SW 1271 (cell line): ENCODE measurements at places on chromosomes 1 and 21.

DNA sequence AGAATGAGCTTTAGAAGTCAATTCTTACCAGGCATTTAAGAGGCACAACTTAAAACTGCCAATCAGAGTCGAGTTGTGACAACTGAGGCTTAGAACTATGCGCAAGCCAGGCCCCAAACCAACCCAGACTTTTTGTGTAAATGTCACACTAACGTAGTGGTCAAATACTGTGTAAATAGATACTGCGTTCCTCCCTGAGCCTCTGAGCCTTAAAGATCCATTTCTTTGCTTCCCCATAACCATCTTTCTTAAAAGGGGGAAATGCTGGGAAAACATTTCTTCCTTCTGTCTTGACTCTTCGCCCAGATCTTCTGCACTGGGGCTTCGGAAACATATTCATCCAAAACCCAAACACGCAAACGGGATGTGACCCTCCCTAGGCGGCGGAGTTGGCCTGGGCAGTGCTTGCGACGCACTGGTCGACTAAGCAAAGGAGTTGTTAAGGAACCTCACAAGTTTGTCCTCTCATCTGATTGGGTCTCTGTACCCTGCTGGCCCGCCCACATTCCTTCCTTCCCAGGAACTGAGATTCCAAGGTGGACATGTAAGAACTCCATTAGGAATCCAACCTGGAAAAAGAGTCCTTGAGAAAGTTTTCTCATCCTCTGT is 2.6 kb downstream of the ADAMTS5 start:
- no peak for DNase-seq

GRCh38 chr1:78526496-78526895 is 35.7 kb downstream of the PTGFR start:
- no peak for DNase-seq

GRCh38 chr1:196361112-196361714 is 247.0 kb downstream of the KCNT2 start:
- DNase-seq: no peak

DNA sequence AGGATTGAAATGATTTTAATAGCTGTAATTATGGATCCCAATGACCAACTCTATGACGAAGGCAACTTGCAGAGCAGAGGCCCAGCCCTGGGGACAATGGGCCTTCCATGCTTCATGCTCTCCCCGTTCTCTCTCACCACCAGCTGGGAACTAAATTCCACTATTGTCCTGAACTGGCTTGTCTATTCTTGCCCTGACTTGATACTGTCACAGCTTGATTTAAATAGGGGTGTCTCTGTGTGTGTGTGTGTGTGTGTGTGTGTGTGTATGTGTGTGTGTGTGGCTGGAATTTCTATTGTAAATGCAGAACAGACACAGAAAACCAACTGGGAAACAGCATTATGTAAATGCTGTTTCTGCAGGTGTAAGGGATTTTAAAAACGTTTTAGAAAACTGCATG is 57.0 kb downstream of the SLC22A15 start:
- no peak for DNase-seq

DNA sequence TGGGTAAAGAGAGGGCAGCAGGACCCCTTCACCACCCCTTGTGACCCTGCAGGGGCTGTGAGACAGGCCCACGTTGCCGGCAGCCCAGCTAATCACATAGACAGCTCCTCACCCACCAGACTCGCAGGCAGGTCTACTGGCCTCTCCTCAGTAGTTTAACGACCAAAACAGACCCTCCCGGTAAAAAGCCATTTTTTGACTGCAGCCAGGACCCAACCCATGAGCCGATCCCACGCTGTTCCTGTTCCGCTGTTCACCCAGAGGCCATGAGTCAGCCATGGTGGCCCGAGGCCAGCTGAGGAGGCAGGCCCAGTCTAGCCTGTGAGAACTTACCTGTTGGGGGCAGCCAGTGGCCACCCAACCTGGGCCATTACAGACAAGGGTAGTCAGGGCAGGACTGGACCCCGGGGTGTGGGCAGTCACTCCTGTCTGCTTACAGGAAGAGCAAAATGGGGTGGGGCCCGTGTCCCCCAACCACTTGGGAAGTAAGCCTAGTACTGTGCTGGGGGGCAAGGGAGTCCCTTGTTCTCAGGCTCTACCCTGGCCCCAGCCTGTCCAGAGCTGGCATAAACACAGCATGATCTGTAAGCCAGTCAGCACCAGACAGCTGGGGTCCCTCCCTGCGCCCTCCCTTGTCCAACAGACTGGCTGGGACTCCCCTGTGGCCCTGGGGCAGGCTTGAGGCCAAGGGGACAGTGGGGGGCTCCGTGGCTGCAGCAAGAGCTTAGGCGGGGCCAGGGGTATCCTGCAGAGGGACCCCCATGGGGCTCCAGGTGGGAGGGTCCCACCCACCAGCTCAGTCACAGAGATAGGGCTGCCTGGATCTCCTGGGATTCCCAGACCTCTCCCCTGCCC is 61.9 kb downstream of the WNT9A start:
- no peak for DNase-seq

DNA sequence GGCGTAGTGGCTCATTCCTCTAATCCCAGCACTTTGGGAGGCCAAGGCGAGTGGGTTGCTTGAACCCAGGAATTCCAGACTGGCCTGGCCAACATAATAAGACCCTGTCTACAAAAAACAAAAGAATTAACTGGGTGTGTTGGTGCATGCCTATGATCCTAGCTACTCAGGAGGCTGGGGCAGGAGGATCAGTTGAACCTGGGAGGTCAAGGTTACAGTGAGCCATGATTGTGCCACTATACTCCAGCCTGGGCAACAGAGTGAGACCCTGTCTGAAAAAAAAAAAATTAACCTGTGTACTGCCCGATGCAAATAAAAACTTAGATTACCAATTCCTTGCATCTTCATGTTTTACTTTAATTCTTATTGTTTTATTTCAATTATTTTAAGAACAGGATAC is 193.2 kb downstream of the PATJ start:
- no peak for DNase-seq

DNA sequence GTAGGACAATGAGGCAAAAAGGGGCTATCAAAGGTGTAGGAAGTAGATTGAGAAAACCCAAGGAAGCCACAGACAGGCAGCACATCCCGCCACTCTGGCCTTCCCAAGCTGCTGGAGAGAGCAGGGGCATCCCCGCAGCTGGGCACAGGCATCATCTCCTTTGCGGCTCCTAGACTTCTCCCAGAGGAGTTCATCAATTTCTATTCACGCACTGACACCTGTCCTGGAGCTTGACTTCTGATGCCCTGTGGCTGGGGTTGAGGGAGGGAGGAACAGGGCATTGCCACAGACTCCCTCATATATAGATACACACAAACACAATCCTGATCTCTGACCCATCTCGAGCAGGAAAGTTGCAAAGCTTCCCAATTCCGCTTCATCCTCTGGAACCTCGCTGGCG is 1.9 kb upstream of the TFAP2E start:
- DNase-seq: no peak

- no peak for DNase-seq
Measured at GRCh38 chr21:43605320-43606215, 53.7 kb downstream of the HSF2BP start.

- no peak for DNase-seq
Measured at GRCh38 chr21:33939226-33939625, 23.6 kb upstream of the ATP5PO start.

GRCh38 chr21:41759926-41760325 is 6.9 kb downstream of the RIPK4 start:
- DNase-seq: no peak

- no peak for DNase-seq
Measured at GRCh38 chr1:76048926-76049325, 25.6 kb upstream of the ST6GALNAC3 start.

- no peak for DNase-seq
Measured at GRCh38 chr1:101081496-101082488, 56.2 kb upstream of the DPH5 start.

DNA sequence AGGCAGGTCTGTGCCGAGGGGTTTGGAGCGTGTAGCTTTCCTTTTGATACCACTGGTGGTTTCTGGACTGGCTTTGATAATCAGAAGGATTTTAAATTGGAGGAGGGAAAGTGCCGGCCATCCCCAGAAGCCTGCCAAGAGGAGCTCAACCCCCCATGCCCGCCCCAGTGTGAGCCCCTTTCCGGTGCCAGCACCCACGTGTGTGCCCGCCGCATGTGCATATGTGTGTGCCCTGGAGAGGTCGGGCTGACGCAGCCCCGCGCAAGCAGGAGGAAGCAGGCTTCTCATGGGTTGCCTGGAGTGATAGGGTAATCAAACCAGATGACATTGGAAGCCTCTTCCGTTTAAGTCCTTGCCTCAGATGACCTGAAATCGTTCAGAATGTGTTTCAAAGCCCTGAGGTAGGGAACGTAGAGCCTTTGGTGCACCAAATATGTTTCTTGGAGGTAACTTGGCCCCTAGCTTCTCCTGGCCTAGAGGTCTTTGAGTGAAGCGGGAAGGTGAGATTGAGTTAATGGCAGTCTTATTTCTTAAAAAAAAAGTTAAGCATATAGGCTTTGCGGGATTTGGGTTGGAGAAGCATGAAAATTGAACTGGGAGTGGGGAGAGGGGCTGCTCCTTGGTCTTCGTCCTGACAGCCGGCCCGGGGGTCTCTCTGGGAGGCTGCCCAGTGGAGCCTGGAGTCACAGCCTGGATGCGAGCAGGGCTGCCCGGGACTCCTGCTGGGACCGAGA is 34.1 kb upstream of the ARHGEF16 start:
- no peak for DNase-seq

- no peak for DNase-seq
Measured at GRCh38 chr1:26597629-26598039, 68.1 kb downstream of the RPS6KA1 start.

GRCh38 chr1:232915212-232915611 is 35.2 kb upstream of the NTPCR start:
- DNase-seq: no peak

DNA sequence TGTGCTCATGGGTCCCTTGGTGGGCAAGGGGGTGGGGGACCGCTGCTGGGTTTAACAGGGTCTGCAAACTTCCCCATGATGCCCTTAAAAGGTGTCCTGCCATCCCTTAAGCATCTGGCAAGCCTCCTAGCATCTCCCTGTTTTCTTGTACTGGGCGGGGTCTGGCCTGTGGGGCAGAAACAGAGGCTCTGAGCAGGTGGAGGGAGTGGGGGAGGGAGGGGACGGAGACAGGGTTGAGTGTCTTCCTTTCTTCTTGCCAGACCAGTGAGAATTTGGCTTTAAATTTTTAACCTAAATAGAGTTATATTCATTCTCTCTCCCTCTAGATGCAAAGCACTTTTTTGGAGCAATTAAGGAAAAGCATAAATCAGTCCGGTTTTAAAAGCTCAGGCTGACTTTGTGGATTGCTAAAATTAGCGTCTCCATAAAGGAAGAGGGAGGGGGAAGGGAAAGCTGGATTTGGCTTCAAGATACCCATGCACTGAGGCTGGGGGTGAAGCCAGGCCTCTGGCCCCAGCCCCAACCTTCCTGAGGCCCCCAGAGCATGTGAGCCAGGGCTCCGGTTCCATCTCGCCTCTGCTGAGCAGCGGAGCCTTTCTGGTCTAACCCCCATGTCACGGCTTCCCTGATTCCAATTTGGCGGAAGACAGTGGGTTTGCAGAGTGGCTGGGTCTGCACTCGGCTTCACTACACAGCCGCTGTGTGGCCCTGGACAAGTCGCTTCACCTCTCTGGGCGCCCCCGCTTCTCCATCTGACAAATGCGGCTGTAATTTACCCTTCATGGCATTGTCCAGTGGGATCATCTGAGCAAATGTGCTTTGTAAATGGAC is 25.3 kb downstream of the IGSF21 start:
- DNase-seq: no peak

DNA sequence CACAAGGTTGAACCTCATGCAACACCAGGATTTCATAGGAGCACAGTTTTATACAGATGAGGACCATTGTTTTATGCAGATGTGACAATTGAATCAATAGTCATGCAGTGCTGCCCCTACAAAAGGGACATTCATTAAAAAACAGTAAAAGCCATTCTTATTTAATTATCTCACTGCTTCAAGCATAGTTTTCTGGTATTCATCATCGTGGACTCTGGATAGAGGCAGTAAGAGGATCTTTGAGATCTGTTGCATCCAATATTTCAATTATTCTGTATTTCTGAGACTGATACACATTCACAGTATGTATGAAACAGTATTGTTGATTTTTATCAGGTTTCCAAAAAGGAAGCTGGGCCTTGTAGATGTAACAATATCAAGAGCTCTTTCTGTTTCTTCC is 237.6 kb downstream of the RYR2 start:
- DNase-seq: no peak

GRCh38 chr1:47838562-47839432 is 158.4 kb downstream of the TRABD2B start:
- DNase-seq: no peak

GRCh38 chr1:239260842-239261241 is 125.5 kb upstream of the CHRM3 start:
- no peak for DNase-seq

DNA sequence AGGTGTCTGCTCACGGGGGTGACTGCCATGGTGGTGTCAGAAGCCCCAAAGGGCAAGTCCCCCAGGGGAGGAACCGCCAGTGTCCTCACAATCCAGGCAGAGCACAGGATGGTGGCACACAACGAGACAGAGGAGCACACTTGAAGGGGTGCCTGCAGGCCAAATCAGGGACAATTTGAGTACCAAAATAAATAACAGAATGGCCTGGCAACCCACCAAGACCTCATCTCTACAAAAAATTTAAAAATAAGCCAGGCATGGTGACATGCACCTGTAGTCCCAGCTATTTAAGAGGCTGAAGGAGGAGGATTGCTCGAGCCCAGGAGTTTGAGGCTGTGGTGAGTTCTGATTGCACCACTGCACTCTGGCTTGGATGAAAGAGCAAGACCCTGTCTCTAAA is 38.2 kb downstream of the TIAM1 start:
- DNase-seq: no peak

GRCh38 chr21:29737186-29737585 is 202.6 kb downstream of the GRIK1 start:
- DNase-seq: no peak

GRCh38 chr1:86018283-86018923 is 138.2 kb downstream of the COL24A1 start:
- no peak for DNase-seq

- DNase-seq: no peak
Measured at GRCh38 chr1:206105464-206105995, 11.7 kb downstream of the AVPR1B start.

GRCh38 chr1:167538657-167539056 is 14.9 kb downstream of the CREG1 start:
- no peak for DNase-seq

DNA sequence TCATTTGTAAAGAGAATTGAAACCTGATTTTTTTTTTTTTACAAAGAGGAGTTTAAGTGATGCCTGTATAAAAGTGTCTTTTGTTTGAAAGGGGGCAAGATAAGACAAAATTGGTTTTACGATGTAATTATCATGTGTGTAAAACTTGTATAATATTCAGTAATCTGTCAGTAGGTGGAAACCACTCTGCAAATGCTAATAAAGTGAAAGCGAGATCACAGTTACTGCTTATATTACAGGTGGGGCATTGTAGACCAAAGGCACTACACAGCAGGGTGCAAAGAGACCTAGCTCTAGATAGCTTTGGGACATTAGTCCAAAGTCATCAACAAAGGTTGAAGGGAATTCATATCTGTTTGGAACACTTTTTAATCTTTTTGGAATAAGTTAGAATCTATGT is 174.2 kb downstream of the LHX8 start:
- no peak for DNase-seq

GRCh38 chr1:217506878-217507277 is 124.0 kb downstream of the GPATCH2 start:
- DNase-seq: no peak

- DNase-seq: no peak
Measured at GRCh38 chr1:90831910-90832309, 114.8 kb upstream of the BARHL2 start.
